Hematopoietic multipotent progenitor cell (in vitro differentiated cells): ENCODE measurements at places on chromosomes 13 and 19.

DNA sequence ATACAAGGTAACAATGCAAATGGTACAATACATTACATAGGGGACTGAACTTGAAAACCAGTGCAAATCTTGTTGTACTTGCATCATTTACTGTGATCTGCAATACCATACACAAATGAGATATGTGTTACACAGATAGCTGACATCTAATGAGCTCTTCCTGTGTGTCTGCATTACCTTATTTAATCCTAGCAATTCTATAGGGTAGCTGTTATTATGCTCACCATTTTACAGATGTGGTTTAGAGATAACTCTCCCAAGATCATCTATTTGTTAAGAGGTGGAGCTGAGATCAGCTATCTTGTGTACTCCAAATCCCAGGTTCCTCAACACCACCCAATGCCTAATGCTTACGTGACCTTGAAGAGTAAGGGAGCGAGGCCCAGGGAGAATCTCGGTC is 21.4 kb upstream of the SERP2 start:
- DNase-seq, result no peak

DNA sequence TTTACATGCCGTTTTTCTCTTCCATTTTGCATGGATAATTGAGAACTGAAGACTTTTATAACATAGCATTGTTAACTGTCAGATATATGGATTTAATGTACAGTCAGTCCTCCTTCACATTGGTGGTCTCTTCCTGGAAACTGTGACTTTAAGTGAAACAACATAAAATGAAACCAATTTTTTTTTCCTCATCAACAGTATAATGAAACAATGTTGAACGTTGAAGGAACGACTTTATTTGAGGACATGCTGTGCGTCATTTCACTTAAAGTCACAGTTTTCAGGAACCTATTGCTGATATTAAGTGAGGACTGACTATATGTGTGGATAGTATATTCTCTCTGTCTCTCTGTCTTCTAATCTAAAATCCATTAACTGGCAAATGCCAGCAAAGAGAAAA is 54.8 kb downstream of the COG3 start:
- no peak for DNase-seq

GRCh38 chr13:96617528-96617927 is 376.7 kb downstream of the OXGR1 start:
- no peak for DNase-seq

DNA sequence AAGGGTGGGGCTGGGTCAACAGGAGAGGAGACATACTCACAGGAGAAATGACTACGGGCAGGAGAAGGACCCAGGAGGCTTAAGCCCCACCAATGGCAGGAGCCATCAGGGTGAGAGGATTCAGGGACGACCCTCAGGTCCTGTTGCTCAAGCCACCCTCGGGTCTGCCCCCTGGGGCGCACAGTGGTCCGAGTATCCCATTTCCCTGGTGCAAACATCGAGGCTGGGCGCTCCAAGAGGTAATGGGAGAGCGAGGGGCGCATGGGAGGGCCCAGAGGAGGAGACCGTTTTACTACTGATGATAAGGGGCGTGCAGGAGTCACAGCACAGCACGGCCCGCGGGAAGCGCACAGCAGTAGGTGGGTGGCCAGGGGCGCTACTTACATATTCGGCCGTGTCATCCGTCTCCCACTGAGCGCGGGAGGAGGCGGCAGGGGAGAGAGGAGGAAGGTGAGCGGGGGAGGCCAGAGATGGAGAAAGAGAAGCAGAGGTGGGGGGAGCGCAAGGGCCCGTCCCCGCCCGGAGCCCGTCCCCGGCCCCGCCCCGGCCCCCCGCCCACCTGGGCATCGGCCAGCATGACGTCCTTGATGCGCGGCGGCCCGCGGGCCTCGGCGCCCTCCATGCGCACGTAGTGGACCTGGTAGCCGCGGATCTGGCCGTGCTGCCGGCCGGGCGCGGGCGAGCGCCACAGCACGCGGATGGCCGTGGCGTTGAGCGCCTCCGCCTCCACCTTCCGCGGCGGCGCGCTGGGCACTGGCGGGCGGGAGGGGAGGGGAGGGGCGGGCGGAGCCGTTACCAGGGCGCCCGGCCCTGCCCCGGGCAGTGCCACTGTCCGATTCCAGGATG is 111.5 kb downstream of the PTPRS start:
- DNase-seq, result no peak

GRCh38 chr19:48965806-48966540 is 864 bp downstream of the FTL start:
- DNase-seq, result peak; percentile 68

GRCh38 chr19:35648017-35648961 is at the start of gene COX6B1:
TSS of gene COX6B1 (plus strand) at chr19:35648323. CDS start at chr19:35651244, 2,921 bp downstream.
- peak; percentile 74 for DNase-seq

- no peak for DNase-seq
Measured at GRCh38 chr13:77846173-77846572, 72.5 kb downstream of the EDNRB start.

DNA sequence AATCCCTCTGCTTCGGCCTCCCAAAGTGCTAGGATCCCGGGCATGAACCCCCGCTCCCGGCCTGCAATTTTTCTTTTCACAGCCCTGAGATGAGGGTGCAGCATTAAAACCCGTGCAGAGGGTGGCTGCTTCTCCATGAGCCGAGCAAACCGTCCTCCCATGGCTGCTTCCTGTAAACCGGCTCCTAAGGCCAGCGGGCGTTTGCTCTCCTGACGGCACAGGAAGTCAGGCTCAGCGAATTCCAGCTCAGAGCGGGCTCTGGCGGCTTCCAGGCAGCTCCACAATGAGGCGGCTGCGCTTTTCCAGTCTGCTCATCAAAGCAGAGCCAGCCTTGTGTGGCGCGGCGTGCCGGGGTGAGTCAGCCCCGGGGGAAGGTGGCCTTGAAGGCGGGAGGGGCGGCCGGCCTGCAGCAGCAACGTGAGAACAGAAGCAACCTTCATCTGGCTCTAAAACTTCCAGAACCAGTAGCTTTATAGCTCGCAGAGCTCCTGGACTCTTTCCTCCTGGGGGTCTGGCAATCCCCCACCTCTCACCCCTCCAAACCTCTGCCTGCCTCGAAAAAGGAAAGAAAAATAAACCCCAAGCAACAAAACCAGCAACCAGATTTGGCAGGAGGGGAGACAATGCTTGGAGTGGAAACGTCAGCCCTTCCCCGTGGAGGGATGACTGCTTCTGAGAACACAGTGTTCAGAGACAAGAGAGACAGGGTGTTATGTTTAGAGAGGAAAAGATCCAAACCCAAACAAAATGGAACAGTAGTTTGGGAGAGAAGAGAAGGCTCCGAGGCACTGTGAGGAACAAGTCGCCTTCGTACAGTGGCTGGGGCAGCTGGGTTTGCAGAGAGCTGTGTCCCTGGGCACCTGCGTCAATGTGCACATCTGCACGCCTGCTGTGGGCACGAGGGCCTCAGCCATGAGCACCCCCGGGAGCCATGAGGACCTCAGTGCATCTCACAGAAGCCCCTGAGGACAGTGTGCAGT is 67.8 kb downstream of the GADD45B start:
- DNase-seq, result peak; percentile 59

DNA sequence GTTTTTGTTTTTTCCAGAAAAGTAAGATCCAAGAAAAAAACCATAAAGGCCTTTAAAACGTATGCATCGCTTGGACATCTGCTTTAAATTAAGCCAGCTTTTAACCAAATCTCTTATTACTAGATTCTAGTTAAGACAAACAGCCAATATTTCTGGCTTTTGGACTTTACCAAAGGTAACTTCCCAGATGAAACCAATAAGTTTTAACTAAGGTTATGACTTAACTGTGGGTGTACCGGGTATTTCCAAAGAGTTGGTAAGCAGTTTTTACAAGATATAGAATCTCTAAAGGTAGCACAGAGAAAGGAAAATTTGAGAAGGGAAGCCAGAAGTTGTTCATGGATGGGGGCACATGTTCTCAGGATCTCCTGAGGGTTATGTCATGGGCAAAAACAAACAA is 34.0 kb downstream of the CEACAM1 start:
- DNase-seq, result no peak

DNA sequence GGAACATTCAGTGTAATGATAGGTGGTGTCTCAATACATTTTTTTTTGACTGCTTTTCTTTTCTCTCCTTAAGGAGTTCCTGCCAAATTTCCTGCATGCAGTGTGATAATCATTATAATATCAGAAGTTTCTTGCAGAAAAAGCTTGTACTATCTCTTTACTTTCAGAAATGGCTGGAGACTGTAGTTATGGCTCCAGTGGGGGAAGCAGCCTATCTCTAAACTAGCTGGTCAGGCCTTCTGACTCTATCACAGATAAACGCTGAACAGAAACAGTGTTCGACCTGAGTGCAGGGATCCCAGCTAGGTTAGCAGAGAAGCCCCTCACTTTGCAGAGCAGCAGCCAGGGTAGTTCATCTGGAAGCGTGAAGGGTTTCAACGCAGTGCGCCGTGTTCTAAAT is 1.9 kb downstream of the CCNE1 start:
- DNase-seq, result no peak

DNA sequence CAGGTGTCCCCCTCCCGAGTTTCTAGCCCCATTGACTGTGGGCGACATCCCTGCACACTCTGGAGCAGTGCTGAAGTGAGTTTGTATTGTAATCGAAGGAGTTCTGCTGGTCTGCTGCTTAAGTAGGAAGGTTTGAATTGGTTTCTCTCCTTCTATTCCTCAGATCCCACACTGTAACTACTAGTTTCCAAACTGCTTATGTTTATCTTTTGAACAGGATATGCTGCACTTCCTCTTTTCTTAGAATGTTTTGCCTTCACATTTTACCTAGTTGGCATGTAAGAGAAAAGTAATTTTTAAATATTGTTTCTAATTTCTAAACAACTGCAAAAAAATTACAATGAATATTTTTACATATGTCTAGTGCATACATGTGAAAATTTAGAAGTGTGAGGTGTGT is 511.8 kb downstream of the KLF12 start:
- peak; percentile 22 for DNase-seq

GRCh38 chr19:47284324-47284899 is 9.7 kb downstream of the INAFM1 start:
- peak; percentile 54 for DNase-seq

- DNase-seq, result no peak
Measured at GRCh38 chr13:45100573-45101262, 19.6 kb upstream of the GTF2F2 start.

DNA sequence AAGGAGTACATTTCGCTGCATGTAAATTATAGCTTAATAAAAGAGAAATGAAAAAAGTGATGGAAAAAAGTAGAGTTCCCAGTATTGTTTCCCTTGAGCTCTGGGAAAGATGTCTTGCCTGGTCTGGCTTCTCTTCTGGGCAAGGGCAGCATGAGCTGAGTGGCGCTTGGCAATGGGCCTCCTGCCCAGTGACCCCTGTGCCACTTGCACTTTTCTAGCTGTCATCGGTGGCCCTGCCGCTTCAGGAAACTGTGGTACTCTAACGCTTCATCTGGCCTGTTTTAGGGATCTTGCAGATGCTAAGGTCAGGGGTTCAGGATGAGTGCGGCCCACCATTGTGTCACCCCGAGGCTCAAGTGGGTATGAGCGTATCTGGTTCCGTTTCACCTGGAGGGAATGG is 161.4 kb downstream of the MTUS2 start:
- no peak for DNase-seq

DNA sequence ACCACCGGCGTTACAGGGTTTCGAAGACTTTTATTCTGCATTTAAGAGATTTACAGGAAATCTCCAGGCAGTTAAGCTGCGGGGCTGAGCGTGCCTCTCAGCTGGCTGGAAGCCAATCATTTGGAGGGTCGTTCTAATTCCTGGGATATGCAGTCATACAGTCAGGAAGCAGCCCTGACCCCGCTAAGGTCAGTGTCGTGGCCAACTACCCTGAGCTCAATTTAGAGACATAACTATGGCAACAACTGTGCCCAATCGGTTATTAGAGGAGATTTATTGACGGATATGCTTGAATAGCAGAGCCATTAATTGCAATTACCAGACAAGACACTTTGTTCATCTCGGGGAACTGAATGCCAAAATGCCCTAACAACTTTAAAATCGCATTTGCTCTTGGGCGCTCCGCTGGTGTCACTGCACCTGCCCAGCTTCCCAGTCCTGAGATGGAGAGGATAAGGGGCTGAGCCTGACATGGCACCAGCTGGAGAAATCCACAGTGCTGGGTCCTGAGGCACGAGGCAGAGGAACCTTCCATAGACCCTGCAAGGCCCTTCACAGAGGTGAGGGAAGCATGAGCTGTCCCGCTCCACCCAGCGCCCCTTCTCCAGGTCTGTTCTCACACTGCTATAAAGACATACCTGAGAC is 15.1 kb upstream of the ZNF507 start:
- no peak for DNase-seq

GRCh38 chr19:45016388-45017314 is 15.4 kb downstream of the RELB start:
- DNase-seq, result peak; percentile 58

DNA sequence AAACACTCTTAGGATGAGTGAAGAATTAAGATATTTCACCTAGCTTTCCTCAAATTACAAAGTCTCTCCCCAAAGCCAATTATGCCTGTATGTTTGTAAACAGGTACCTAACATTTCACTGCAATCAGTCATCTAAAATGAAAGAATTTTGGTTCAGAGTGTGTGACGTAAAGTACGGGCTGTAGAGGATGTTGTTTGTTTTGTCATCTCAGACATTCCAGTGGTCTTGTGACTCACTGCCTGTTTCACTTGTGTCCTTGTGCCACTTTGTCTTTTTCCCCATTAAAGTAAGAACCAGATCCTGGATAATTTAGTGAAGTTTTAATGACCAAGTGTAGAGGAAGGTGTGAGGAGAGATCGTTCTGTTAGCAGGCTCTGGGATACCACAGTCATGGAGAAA is 28.6 kb upstream of the EID2 start:
- DNase-seq, result no peak

DNA sequence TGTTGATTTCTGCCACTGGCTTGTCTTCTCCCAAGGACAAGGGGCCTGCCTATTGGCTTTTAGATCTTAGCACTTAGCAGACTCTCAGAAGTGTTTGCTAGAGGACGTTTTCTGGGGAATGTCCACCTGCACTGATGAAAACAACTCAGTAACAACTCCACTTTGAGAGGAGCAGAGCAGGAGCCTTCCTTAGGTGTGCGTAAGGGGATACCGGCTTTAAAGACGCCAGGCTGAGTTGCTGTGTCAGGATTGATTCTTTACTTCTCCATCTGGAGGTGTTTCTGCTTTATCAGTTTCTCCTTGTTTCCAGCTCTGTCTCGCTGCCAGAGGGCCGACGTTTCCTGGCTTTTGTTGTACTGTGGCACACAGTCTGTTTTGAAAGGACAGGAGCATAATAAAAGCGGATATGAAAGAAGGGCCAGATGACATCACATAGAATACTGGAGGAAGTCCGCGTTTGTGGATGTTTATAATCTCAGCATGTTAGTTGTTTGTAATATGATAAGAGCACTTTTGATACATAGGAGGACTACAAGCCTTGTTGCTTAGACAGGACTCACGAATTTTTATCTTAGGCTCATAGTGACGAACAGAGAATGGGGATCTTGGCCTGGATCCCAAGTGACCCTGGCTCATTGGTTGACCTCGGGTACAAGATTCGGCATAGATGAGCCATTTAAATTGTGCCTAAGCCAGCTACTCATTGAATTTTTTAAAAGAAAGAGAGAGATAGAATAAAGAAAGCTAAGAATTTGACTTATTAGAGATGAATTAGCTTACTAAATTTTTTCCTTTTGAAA is 34.6 kb downstream of the COL4A2 start:
- DNase-seq, result peak; percentile 2

- DNase-seq, result no peak
Measured at GRCh38 chr13:99590519-99591011, 89.3 kb downstream of the TM9SF2 start.

GRCh38 chr19:55224038-55224665 is 4.4 kb downstream of the TMEM86B start:
- DNase-seq, result no peak

GRCh38 chr19:56765137-56765536 is 75.4 kb downstream of the PEG3 start:
- peak; percentile 29 for DNase-seq
